ENCODE measurements at places on chromosomes 4 and X. TPM values are rescaled to one million over a fixed set of nuclear protein-coding genes. Genes with fewer than 3 reads are reported as not detected.

DNA sequence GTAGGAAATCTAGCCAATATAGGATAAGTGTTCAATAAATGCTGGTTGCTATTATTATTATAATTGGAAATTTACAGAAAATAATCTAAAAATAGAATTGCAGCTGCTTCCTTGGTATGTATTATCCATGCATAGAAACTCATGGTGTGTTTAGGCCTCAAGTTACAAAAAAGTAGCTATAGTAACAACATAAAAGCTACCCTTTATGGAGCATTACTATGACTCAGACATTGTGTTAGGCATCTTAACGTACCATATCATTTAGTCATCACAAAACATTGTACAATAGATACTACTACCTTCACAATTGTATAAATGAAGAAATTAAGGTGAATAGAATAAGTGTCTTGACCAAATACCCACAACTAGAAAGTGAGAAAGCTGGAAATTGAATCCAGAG lies 126.9 kb upstream of the NRK start:
- H3K27me3 ChIP-seq, result no peaks in the 10 kb centered on the region
- no peak overlapping the region for H3K4me3 ChIP-seq
- no peaks in the 10 kb centered on the region for H3K36me3 ChIP-seq

DNA sequence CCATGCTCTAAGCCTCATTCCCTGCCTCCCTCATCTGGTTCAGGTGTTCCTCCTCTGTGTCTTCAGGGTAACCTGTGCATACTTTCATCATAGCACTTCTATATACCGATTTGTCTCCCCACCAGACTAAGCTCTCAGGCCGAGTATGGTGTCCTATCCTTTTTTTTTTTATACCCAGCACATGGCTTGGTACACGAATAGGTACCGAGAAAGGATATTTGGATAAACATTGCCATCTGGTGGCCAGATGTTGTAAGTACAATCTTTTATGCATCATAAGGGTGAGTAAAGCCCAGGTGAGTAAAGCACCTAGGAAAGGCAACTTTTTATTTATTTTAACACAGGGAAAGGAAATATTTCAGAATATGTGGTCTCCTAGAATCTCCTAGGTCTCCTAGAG lies 68.4 kb downstream of the MID2 start:
- no peaks in the 10 kb centered on the region for H3K36me3 ChIP-seq
- H3K27me3 ChIP-seq, result peaks cover 23% of the 10 kb centered on the region
- no peak overlapping the region for H3K27ac ChIP-seq
- peak; percentile 32 for DNase-seq
- H3K4me1 ChIP-seq, result no peaks in the 10 kb centered on the region
- H3K4me3 ChIP-seq, result no peak overlapping the region

DNA sequence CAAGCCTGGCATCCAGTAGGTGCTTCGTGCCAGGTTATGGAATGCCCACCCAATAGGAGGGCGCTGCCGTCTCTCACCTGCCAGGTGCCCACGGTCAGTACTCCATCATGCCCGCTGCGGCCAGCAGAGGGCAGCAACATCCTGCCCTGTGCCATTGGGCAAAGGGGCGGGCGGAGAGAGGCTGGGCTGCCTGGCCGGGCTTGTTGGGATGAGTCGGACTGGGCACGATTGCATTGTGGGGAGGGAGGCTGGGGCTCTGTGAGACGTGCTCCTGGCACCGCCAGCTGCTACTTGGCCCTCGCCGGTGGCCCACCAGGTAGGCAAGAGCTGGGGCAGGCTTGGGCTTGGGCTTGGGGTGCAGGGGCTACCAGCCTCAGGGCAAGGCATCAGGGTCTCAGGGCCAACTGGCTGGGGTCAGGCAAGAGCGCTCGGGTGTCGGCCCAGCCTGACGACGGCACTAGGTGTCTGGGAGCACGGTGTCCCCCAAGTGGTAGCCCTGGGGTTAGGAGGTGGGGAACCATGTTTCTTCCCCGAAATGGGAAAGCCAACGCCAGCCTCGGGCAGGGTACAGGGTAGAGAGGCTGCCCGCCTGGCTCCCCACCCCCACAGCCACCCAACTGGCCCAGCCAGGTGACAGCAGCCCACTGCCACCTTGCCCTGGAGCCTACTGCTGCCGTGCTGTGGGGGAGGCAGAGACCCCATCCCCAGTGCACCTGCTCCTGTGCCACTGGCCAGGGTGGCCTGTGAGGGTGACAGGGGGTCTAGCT lies at the start of gene PLXNB3:
Gene PLXNB3, plus strand, starts transcription at position 261 of the 767 bp plus-strand sequence. CDS start 1,287 bp downstream, outside the sequence.
- peaks cover 11% of the 10 kb centered on the region for H3K4me1 ChIP-seq
- no peaks in the 10 kb centered on the region for H3K27me3 ChIP-seq
- H3K4me3 ChIP-seq, result no peak within 1 kb of the TSS
- peak; percentile 67 for DNase-seq

DNA sequence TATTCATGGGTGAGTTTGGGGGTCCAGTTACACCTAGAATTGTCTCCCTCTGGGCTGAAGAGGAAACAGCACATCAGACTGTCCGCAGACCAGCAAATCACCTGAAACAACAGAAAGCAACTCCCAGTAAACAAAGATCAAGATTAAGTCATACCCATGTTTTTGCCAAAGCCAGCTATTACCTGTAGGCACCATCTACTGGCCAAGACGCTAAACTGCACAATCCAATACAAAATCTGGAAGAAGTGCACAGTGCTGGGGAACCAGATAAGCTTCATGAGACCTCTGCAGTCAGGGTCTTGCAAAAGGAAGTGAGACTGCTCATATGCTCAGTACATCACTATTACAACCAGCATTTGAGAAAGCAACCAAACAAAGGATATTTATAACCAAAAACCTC lies 157.5 kb upstream of the ITM2A start:
- H3K27me3 ChIP-seq, result no peaks in the 10 kb centered on the region
- H3K36me3 ChIP-seq, result no peaks in the 10 kb centered on the region
- DNase-seq, result no peak
- H3K27ac ChIP-seq, result no peak overlapping the region
- H3K4me3 ChIP-seq, result no peak overlapping the region

- DNase-seq, result no peak
- no peaks in the 10 kb centered on the region for H3K36me3 ChIP-seq
- H3K4me3 ChIP-seq, result no peak overlapping the region
- no peaks in the 10 kb centered on the region for H3K27me3 ChIP-seq
- H3K27ac ChIP-seq, result no peak overlapping the region
- no peaks in the 10 kb centered on the region for H3K4me1 ChIP-seq
Measured at GRCh38 chrX:101785142-101785541, 125.5 kb upstream of the ARMCX2 start.

DNA sequence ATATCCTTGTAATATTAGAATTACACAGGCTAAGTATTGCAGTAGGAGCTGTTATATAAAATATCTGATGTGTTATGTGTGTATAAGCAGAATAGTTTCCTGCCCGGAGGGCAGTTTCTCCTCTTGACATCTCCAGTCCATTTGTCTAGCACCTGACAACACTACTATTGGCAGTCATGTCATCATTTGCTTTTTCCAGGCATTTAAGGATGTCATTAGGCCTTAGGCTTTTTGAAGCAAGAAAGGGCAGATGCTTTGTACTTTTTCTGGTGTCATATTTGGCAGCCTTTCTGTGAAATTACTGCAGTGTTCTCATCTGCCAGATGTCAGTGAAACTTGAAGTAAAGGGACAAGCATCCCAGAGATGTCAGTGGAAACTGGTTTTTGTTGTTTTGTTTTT lies 2017.6 kb upstream of the IGFBP7 start:
- no peaks in the 10 kb centered on the region for H3K4me1 ChIP-seq
- H3K4me3 ChIP-seq, result no peak overlapping the region
- no peak overlapping the region for H3K27ac ChIP-seq

DNA sequence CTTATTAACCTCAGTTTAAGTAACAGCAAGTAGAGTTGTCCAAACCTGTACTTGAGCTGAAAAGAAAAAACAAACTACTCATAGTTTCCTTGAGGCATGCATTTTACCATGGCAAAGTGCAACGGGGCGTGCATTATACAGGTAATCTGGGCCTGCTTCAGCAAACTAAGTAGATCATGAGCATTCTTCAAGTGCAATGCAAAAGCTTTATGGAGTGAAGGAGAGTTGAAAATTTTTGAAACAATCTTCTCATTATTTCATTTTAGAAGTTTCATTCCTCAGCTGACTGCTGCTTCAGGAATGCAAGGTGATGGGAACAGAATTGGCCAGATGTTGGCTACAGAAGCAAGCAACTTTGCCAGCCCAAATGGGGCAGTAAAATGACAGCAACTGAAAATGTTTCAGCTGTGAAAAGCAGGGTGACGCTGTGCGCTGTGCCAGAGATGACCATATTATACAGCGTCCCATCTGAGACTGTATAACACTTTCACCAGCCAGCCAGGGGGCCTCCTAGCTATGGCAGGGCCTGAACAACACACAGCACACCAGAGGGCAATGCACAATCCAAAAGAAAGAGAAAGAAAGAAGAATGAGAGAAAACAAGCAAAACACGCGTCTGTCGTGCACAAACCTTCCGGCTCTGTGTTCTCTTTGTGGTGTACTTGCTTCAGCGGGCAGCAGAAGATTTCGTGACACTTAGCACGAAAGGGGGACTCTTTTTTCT lies 145.5 kb upstream of the FGF13 start:
- DNase-seq, result no peak
- H3K4me1 ChIP-seq, result no peaks in the 10 kb centered on the region
- H3K27ac ChIP-seq, result no peak overlapping the region
- no peaks in the 10 kb centered on the region for H3K36me3 ChIP-seq
- H3K4me3 ChIP-seq, result no peak overlapping the region
- no peaks in the 10 kb centered on the region for H3K27me3 ChIP-seq

DNA sequence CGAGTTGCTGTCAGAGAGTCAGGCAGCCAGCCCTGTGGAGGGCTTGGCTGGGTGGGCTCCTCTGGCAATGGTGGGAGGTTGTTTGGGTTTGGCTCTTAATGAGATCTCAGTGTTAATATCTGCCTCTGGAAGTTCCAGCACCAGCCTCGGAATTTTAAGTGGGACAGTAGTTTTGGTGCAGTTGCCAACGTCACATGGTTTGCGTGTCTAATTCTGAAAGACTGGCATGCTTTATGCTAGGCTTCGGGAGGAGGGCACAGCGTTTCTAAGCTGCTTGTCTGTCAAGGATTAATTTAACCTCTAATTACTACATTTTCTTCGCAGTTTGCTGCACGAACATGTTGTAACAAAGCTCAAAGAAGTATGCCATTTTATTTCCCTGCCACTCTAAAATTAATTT lies 9.2 kb downstream of the MAMLD1 start:
- no peaks in the 10 kb centered on the region for H3K36me3 ChIP-seq
- H3K27me3 ChIP-seq, result no peaks in the 10 kb centered on the region
- no peak overlapping the region for H3K4me3 ChIP-seq
- H3K27ac ChIP-seq, result peak overlapping the region; percentile 10
- no peak for DNase-seq
- no peaks in the 10 kb centered on the region for H3K4me1 ChIP-seq

- DNase-seq, result no peak
- no peak overlapping the region for H3K27ac ChIP-seq
- H3K4me1 ChIP-seq, result no peaks in the 10 kb centered on the region
Measured at GRCh38 chr4:13988353-13989305, 361.1 kb upstream of the BOD1L1 start.

DNA sequence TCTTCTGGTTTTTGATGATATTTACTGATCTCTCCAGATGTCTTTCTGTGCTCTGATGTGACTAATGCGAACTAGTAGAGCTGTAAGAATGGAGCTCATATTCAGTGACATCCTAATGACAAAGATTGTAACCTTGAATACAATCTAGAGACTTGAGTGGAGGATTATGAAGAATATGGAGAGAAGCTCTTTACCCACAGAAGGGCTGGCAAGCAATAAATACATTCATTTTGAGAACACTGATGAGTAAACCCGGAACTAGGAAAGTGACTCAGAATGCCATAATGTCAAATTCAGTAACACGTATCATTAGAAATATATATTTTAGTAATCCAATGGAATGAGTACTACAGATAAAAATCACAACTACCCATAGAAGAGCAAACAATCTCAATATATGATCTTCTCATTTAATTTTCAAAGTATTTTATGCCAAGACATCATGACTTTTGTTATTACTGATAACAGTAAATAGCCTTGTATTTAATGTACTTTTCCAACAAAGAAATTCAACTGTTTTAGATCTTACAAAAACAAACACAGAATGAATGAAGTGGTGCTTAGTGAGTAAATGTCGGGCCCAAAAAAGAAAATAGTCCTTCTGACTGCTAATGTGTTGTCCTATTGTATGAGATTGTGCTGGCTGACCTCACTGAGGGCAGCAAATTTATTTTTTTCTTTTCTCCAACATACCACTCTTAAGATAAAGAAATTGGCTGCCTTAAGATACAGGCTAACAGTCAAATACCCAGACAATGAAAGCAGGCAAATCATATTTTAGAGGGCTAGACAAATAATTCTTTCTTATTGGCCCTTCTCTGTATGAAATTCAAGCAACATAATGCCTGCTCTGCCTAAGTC lies 49.2 kb upstream of the HDAC8 start:
- no peak overlapping the region for H3K4me3 ChIP-seq
- H3K27me3 ChIP-seq, result peaks cover 7% of the 10 kb centered on the region
- H3K4me1 ChIP-seq, result no peaks in the 10 kb centered on the region
- no peak for DNase-seq
- no peak overlapping the region for H3K27ac ChIP-seq
- H3K36me3 ChIP-seq, result no peaks in the 10 kb centered on the region

DNA sequence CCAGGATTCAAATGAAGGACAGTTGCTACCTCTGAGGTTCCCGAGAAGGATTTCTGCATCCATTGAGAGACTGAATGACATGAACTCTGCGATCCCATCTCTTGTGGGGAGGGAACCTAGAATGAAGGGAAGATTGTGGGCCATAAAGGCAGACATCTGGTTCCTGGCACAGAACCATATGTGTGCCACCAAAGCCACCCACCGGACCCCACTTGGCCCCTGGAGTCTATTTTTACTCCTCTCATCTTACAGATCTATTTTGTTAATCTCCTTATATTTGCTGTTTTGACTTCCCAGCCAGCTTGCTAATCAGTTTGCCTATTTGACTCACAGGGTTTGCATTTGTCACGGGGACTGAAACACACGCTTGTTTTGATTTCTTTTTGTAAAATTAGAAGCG lies 7.3 kb downstream of the SOD3 start:
- DNase-seq, result no peak
- no peak overlapping the region for H3K4me3 ChIP-seq
- peaks cover 52% of the 10 kb centered on the region for H3K27me3 ChIP-seq
- H3K4me1 ChIP-seq, result peaks cover 4% of the 10 kb centered on the region
- no peaks in the 10 kb centered on the region for H3K36me3 ChIP-seq
- H3K27ac ChIP-seq, result no peak overlapping the region

DNA sequence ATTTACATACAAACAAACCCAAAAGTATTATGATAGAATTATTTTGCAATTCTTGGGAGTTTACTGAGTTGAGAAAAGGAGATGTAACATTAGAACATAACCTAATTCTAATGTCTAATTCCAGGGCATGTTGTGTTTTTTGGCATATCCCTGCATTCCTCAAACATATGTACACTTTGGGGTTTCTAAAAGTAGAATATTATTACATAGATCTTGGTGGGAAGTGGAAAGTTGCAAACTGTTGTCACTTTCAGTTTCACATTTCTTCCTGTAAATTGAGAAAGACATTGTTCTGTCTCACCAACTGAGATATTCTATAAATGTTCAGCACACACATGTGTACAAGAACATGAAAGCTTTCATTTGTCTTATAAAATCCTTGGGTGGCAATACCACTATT lies 24.4 kb upstream of the GBA3 start:
- no peak overlapping the region for H3K4me3 ChIP-seq
- no peak for DNase-seq
- no peaks in the 10 kb centered on the region for H3K36me3 ChIP-seq
- H3K27ac ChIP-seq, result no peak overlapping the region

The GPC3 gene
- not detected for polyA plus RNA-seq

The PABPC1L2A gene
- polyA plus RNA-seq, result not detected

The IL2 gene
- not detected for polyA plus RNA-seq

The GYPE gene
- polyA plus RNA-seq, result 9.7 TPM

The PNMA6F gene
- polyA plus RNA-seq, result not detected
